GM04503 (cell line): ENCODE measurements at places on chromosomes 5 and 9.

GRCh38 chr9:86175743-86176456, 76.5 kb upstream of the GOLM1 start:
- no peak for DNase-seq

GRCh38 chr9:626596-626995, 214.9 kb upstream of the DMRT1 start:
- no peak for DNase-seq

- DNase-seq = no peak
Measured at GRCh38 chr9:123480791-123481190, 124.8 kb downstream of the CRB2 start.

DNA sequence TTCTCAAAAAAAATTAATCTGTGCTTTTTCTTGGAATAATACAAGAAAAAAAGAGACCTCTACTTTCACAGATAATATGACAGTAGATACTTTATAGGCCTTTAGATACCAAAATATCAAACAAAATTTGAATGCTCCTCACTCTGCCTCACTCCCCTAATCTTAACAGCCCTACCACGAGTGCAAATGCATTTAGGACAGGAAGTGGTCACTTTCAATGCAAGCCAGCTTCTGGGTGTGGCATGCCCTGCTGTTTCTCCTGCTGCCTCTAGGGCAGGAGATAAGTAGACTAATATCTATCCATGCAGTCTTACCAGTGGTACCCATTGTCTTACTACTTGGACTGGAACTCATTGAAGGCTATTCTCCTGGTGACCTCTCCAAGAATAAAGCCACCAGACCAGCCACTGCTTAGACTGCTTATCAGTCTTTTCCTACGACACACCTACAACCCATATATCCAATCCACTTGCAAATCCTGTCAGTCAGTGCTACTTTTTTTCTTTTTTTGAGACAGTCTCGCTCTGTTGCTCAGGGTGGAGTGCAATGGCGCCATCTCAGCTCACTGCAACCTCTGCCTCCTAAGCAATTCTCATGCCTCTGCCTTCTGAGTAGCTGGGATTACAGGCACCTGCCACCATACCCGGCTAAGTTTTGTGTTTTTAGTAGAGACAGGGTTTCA, 23.0 kb downstream of the FRRS1L start:
- no peak for DNase-seq

GRCh38 chr5:115941051-115941675, 21.1 kb upstream of the LVRN start:
- DNase-seq = peak; percentile 93

DNA sequence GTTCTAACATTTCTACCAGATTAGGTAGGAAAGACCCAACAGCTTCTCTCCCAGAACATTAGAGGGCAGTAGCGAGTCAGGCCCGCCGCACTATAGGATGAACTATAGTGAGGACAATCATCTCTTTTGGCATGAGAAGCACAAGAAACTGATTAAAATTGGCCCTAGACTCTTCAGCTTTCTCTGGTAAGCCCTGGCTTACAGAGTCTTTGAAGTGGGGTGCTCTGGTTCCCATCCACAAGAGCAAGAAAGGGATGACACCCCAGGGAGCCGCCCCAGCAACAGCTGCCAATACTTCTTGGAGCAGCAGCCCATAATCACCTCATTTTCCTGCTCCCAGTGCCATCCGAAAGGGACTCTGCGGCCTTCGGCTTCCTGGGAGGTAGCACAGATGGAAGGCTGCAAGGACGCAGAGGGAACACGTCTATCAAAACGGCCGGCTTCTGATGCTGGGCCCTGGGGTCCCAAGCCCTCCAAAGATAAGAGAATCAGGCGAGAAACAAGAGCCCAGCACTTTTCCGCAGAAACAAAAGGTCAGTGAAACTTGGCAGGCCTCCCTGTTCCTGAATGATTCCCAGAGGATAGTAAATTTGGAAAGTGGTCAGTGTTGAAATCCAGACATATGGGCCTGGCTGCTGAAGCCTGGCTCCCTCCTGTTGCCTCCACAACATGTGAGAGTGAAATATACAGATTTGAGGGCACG, 69.3 kb downstream of the HSD17B3 start:
- peak; percentile 9 for DNase-seq

DNA sequence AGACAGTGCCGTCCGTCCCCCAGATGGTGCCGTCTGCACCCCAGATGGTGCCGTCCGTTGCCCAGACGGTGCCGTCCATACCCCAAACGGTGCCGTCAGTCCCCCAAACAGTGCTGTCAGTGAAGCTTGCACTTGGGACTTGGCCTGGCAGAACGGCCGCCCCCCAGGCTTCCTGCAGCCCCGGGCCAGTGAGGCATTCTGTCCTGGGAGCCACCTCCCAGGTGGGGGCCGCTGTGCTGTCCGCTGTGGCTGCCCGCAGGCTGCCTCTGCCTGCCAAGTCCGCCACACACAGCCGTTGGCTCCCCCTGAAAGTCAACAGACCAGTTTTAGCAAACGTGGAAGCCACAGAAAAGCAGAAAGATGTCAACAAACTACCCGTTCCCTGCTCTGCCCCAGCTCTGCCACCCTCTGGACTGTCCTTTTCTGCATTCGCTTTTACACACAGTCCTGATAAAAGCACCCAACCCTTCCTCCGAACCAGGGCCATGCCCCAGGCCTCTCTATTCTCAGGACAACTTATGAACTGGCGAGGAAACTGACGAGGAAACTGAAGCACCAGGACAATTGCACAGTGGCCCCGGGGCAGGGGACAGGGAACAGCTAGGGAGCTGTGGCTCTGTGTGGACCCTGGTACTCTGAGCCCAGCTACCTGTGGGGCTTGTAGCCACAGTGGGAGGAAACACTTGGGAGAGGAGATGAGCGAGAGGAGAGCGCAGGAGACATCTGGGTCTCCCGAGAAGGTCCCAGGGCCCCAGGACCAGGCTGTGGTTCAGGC, 39.6 kb upstream of the RXRA start:
- DNase-seq = no peak

GRCh38 chr9:33196736-33197135, 29.6 kb upstream of the B4GALT1 start:
- no peak for DNase-seq

GRCh38 chr9:122287214-122287720, 22.6 kb downstream of the MRRF start:
- DNase-seq = no peak

GRCh38 chr9:132411091-132411508, 1.1 kb downstream of the CFAP77 start:
- DNase-seq = no peak

DNA sequence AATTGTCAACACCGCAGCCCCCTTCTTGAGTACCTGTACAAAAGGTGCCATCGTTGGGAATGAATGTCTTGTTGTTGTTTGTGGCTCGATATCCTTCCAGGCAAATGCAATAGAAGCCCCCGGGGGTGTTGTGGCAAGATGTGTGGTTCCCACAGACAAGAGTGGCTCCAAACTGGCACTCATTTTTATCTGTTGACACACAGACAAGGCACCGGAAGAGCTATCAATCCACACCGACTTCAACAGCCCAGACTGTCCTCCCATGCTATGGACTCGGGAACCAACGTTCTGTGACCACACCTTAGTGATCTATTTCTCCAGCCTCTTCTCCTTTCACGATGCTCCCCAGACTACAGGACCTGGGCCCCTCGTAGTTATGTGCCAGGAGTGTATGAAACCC, 25.9 kb downstream of the SUSD1 start:
- DNase-seq = no peak

DNA sequence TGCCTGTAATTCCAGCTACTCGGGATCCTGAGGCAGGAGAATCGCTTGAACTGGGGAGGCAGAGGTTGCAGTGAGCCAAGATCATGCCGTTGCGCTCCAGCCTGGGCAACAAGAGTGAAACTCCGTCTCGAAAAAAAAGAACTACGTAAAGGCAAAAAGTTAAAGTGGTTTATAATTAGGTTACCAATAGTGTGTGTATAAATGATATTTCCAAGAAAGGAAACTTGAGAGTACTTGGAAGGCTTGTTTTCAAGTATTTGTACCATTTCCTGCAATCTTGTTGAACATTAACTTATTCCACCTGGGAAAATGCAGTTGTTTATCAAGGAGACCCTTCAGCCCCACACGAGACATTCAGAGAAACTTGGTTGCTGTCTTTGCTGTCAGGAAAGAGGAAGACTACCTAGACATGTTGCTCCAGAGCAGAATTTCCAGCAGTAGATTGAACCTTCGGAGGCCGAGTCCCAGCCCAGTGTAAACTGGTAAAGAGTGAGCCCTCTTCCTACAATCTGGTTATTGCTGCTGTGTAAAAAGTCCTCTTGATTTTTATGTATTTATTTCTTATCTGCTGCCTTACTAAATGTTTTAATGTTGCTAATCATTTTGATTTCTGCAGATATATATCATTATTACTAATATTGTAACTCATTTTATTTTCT, 30.1 kb downstream of the STXBP1 start:
- no peak for DNase-seq

DNA sequence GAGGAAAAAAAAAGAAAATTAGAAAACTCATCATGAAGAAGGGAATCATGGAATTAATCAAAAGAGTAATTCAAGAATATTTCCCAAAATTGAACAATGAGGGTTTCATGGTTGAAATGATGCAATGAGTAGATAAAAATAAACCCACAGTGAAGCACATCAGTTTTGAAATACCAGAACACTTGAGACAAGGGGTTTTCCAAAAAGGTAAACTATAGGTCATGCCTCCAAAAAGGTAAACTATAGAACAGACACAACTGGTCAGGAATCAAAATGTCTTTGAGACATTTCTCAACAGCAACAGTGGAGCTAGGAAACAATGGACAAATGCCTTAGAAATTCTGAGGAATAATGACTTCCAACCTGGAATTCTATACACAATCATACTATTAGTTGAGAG, 60.2 kb upstream of the PCSK5 start:
- no peak for DNase-seq

- DNase-seq = no peak
Measured at GRCh38 chr5:59758566-59758965, 135.0 kb downstream of the PDE4D start.

- no peak for DNase-seq
Measured at GRCh38 chr5:97657239-97657638, 474.2 kb upstream of the RIOK2 start.

DNA sequence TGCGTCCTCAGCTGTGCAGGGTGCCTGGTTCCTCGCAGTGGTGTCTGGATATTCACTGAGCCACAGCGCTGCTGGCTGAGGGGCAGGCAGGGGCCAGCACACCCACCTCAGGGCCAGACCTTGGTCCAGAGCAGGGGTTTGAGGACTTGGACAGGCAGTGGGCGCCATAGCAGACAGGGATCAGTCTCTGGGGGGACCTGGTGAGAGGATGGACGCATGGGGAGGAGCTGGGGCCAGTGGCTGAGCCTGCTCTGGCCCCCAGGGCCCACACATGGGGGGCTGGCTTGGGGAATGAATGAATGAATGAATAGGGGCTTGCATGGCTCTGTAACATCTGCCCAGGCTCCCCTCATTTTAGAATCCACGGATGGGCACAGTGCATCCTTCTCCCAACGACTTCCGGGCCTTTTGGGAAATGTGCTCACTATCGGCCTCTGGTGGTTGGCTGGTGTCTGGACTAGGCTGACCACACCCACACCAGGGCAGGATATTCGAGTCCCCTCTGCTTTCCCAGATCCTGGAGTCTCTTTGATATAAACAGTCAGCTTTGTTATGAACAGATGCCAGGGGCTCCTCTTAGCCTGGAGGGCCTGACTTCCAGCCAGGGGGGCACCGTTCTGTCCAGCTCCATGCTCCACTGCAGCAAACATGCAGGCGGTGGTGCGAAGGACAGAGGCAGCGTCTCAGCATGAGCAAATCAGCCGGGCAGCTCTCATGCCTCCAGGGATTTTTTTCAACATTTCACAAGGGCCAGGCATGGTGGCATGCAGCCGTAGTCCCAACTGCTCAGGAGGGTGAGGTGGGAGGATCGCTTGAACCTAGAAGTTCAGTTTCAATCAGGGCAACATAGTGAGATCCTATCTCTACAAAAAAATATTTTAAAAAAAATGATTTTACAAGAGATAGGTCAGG, 62.6 kb downstream of the NEK6 start:
- DNase-seq = no peak

GRCh38 chr5:1460054-1460682, 14.9 kb upstream of the SLC6A3 start:
- no peak for DNase-seq

- no peak for DNase-seq
Measured at GRCh38 chr9:35776018-35776417, 15.4 kb upstream of the NPR2 start.

DNA sequence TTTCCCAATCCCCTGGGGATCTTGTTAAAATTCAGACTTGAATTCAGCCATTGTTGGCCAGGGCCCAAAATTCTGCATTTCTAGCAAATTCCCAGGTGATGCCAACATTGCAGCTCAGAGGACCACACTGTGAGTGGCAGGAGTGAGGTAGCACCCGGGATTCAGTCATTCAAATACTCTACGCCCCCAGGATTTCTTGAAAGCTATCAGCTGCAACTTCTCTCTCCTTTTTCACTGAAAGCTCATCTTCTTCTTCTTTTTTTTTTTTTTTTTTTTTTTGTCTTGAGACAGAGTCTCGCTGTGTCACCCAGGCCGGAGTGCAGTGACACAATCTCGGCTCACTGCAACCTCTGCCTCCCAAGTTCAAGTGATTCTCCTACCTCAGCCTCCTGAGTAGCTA, 19.3 kb upstream of the ANKH start:
- DNase-seq = no peak
